Left colon (tissue), 2 donors: ENCODE measurements at places on chromosomes 6 and 20.
A peak's percentile ranks its signal among the peaks of the same experiment; 100 is the strongest.

GRCh38 chr6:109237077-109237985, 142.0 kb downstream of the CEP57L1 start:
- no peak for DNase-seq

GRCh38 chr6:89406141-89406540, 5.9 kb downstream of the RRAGD start:
- no peak for DNase-seq

GRCh38 chr20:45087097-45087790, 13.7 kb downstream of the KCNS1 start:
- no peak for DNase-seq

- DNase-seq, result no peak
Observed at GRCh38 chr6:72863131-72863530, 241.3 kb downstream of the KCNQ5 start.

- DNase-seq, result peak; percentile 26
Observed at GRCh38 chr6:168163096-168163731, 84.2 kb upstream of the FRMD1 start.

DNA sequence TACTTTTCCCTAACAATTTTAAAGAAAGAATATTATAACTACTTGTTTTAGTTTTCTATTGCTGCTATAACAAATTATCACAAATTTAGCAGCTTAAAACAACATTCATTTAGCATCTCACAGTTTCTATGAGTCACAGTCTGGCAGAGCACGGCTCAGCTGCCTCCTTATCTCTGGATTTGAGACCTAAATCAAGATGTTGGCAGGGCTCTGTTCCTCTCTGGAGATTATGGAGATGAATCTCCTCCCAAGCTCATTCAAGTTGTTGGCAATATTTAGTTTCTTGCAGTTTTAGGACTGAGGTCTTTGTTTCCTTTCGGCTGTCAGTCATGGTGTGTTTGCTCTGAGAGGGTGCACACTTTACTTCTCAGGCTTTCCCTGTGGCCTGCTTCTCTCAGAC, 1065.8 kb upstream of the EYS start:
- DNase-seq, result no peak

DNA sequence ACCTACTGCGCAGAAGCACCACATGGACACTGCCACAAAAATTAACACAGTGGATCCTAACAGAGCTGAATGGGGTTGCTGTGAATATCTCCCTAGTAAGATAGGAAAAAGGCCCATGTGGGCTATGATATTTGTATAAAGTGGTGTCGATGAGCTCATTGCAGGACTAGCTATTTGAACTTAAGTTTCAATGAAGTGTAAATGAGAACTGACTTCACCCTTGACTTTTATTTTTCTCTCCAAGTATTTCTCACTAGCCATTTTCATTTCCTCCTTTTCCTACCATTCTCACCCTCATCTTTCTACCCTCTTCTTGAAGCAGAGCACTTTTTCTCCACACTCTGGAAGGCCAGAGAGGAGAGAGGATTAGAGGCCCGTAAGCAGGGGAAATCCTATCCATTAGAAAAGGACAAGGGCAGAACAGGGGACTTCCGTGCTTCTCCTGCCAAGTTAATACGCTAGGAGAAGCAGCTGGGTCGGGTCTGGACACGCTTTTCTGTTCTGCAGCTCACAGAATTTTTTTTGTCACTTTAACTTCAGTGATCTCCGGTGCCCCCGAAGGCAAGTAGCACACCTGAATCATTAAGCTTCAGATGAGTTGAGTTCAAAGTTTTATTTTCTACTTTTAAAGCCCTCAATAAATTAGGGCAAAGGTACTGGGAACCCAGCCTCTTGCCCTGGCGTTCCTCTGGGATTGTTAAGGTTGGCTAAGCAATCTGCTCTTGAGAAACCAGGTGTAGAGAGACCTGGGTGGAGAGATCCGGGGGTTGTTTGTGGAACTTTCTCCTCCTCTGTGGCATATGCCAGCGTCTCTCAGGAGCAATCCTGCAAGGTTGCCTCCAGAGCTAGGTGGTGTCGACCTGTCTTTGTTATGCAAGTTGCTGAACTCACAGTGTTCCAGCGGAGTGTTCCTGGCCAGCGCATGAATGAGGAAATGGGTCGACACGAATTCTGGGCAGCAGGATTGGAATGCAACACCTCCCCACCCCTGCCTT, 56.2 kb upstream of the ARID1B start:
- DNase-seq, result peak; percentile 55

DNA sequence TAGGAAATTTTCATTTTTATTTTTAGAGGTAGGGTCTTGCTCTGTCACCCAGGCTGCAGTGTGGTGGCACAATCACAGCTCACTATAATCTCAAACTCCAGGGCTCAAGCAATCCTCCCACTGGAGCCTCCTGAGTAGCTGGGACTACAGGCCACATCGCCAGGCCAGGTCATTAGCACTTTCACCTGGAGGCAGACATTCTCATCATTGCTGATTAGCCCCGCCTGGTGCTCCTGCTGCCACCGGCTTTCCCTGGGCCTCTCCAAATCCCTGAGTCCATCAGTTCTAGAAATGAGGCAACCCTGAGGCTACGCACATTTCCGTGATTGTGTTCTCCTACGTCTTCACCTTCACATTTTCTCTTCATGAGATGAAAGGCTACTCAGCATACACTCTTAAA, 607.7 kb upstream of the NRSN1 start:
- no peak for DNase-seq

- DNase-seq, result no peak
Observed at GRCh38 chr20:4457566-4458543, 263.9 kb upstream of the PRND start.

DNA sequence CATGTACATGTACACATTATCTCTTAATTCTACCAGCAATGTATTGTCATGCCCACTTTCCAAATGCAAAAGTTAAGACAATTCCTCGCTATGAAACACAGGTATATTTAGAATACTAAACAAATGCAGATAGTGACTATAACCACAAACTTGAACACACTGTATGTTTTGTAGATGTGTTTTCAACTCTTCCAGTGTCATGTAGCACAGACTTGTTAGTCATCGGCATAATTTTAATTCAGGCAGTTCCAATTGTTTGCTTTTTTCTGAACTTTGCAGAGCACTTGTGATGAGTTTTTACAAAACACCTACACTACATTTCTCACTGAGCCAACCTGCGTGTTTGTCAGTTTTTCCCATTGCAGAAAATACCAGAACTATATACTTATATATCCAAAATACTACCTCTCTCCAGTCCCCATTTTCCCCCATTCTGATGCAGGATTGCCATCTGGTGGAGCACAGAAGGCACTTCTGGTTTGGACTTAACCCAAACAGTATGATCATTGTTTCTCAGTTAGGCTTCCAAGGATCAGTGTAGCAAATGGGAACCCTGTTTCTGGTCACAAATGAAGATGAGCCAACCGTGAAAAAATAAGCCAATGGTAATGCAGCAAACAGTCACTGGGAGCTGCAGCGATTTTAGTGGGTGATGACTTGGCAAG, 143.4 kb downstream of the ADGRB3 start:
- DNase-seq, result no peak

- DNase-seq, result no peak
Observed at GRCh38 chr6:127496471-127496870, 22.7 kb downstream of the MTCL3 start.

- no peak for DNase-seq
Observed at GRCh38 chr6:120056085-120056484, 706.5 kb upstream of the MAN1A1 start.

GRCh38 chr6:254016-254415, 38.3 kb upstream of the DUSP22 start:
- DNase-seq, result no peak

DNA sequence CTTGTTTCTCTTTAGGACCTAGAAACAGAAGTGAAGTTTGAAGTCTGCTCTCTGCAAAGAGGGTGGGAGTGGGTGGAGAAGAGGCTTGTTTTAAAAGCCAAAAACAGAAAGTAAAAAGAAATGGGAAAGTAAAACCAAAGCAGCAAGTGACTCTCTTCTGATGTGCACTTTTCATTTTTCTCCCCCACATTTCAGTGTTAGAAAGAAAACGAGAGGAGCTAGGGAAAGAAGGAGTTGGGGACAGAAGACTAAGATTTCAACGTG, 1.3 kb downstream of the C6orf141 start:
- DNase-seq, result no peak

DNA sequence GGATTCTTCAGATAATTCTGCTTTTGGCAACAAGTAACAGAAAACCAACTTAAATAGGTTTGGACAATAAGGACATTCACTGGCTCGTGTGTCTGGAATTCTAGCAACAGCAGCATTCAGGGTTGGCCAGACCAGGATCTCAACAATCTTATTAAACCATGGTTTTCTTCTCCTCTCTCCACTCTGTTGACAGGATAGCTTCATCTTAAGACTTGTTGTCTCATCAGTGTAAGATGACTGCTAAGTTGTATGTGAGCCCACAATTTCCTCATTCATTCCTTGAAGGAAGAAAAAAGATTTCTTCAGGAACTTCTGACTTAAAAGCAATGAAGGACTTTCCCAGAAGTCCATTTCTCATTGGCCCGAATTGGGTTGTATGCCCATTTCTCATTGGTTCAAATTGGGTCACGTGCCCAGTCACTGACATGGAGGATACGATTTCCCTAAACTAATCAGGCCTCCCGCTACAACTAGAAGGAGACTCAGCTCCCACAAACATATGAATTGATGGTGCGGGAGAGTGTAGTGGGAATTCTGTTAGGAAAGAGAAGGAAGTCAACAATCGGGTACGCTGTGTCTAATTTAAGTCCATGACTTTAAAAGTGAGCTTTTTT, 83.7 kb downstream of the SLC22A3 start:
- DNase-seq, result no peak

GRCh38 chr20:49707118-49707517, 6.6 kb downstream of the B4GALT5 start:
- DNase-seq, result no peak

- peak; percentile 89 for DNase-seq
Observed at GRCh38 chr6:31270788-31271640, 878 bp downstream of the HLA-C start.

DNA sequence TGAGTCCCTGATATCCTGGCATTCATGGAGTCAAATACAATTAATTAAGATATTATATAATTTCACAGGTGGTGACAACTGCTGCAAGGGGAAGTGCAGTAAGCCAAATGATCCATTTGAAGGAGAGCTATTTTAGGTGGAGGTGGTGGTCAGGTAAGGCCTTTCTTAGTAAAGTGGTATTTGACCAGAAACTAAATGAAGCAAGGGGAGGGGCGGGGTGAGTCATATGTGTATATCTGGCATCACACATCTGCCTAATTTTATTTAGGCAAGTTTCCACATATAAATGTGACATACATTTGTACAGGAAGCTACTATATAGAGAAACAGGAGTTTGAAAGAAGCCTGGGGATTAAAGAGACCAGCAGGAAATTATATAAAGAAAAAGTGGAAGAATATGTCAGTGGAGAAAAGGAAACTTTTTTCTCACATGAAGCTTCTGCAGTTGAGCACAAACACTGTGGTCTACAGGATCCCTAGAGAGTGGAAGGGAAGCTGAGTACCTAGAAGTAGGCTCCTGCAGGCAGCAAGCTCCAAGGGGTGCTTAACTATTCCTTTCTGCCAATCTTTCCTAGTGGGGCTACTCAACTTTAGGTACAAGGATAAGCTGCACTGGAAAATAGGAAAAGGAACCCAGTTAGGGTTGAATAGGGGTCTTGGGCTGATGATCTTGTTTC, 99.6 kb downstream of the OGFRL1 start:
- DNase-seq, result no peak

DNA sequence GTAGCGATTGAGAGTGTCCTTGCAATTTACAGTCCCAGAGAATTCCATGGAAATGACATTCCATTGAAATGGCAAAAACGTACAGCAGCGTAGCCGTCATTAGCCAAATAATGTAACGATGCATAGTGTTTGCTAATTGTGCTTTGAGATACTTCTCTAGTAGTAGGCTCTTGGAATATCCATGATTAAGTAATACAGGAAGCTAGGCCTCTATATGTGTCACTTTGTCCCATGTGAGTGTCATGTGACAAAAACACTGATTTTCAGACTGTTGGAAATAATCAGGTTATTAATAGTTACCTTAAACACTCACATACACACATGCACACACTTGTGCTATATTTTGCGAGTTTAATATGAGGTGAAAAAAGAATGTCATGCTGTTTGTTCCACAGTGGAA, 35.2 kb downstream of the SLX4IP start:
- DNase-seq, result no peak

- DNase-seq, result no peak
Observed at GRCh38 chr6:167763056-167763944, 63.4 kb upstream of the AFDN start.

- DNase-seq, result no peak
Observed at GRCh38 chr6:4677011-4677750, 99.0 kb upstream of the CDYL start.

DNA sequence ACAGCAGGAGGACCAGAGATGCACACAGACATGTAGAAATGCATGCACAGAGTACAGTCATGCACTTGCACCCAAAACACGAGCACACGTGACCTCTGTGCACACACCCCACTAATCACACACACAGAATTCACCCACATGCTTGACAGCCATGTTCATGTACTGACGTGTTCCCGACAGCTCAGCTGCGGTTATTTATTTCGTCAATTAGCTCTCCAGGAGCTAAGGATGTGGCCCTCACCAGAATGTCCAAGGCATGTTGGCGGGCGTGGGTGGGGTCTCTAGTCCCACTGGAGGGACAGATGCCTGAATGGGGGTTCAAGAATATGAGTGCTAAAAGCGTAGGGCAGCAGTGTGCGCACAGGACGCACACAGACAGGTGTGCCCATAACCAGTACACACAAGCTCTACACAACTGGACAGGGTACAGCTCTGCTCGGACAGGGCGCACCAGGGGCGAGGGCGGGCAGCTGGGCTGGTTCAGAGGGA, 571 bp upstream of the PRPF6 start:
- no peak for DNase-seq

GRCh38 chr6:131924881-131925474, 26.2 kb downstream of the CCN2 start:
- DNase-seq, result no peak

- DNase-seq, result no peak
Observed at GRCh38 chr6:150177259-150177951, 34.6 kb downstream of the PPP1R14C start.

DNA sequence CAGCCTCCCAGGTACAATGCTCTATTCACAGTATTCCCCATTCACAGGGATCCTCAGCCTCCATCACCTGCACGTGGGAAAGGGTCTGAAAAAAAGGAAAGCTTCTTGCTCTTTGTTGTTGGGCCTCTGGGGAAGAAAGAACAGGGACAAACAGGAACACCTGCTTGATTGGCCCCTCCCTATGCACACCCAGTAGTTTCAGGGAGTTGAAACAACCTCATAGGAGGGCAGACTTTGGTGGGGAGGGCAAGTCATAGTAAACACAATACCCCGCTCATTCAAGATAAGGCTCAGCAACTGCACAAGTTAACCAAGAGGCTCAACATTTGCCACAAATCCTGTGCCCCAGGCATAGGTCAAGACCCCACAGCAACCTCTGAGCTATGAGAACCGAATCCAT, 1.7 kb downstream of the GHRH start:
- DNase-seq, result no peak

DNA sequence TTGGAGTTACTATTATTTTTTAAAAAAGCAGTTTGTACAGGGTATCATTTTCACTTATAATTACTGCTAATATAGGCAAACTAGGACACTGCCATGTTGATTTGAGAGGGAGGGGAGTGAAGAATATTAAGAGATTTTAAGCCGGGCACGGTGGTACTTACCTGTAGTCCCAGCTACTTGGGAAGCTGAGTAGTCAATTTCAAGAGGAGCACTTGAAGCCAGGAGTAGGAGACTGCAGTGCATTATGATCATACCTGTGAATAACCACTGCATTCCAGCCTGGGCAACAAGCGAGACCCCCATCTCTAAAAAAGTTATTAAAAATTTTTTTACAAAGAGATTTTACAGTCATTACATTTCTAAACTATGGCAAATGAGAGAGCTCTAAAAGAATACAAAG, 35.7 kb downstream of the ADAT2 start:
- no peak for DNase-seq

- peak; percentile 39 for DNase-seq
Observed at GRCh38 chr6:2244261-2245102, 923 bp downstream of the GMDS start.
